ENCODE measurements at places on chromosomes 2 and 18.
A peak's percentile ranks its signal among the peaks of the same experiment; 100 is the strongest.

GRCh38 chr2:200039724-200040650 is 84.6 kb downstream of the MAIP1 start:
- no peak for DNase-seq

- DNase-seq = no peak
These were observed 216.1 kb downstream of the DPP4 start for GRCh38 chr2:161857920-161858319.

DNA sequence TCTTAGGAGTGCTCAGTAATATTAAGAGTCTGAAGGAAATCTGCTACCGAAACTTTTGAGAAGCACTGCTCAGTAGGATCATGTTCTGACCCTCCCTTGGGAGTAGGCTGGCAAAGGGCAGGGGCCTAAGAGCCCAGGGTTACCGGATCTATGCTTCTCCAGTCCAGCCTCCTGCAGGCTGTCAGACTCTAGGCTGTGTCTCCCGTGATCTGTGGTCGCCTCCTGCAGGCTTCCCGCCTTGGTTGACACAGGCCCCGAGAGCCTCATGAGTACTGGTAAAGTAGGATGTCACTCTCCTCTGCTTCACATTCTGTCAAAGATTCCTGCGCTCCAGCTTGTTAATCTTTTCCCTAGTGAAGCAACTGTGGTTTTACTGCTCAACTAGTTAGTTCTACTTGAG is 647.8 kb upstream of the RAB6C start:
- no peak for DNase-seq

GRCh38 chr2:210671065-210671464 is 114.7 kb downstream of the CPS1 start:
- DNase-seq = no peak

- DNase-seq = no peak
These were observed 54.8 kb upstream of the ZC3H15 start for GRCh38 chr2:186431306-186431705.

DNA sequence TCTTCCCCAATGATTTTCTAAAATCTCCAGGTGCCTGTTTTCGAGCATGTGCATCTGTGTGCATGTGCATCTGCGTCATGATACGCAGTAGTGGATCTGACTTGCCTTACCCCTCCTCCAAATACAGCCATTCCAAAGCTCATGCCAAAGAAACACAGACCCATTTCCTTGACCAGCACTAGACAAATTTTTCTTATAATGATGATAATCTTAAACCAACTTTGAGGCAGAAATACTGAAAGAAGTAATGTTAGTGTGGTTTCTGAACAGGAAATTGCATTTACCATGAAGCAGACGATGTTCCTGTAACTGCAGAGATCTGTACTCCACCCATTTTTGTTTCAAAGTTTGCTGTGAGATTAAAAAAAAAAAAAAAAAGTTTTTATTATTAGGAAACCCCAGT is 25.6 kb downstream of the CYTIP start:
- no peak for DNase-seq

- no peak for DNase-seq
These were observed 498.6 kb downstream of the EPHA4 start for GRCh38 chr2:221073326-221074049.

DNA sequence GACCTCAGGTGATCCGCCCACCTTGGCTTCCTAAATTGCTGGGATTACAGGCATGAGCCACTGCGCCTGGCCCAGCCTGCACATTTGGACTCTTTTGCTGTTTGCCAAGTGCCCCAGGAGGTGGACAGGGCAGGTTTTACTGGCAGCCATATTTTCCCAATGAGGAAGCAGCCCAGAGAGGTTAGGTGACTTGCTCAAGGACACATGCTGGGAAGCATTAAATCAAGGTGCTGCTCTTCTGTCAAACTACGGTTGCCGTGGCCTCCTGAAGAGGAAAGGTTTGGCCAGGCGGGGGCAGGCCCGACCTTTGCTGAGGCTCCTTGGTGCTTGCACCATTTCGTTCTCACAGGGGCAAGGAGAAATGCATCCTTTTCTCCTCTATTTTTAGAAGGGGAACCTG is 44.0 kb downstream of the DNMT3A start:
- DNase-seq = no peak

DNA sequence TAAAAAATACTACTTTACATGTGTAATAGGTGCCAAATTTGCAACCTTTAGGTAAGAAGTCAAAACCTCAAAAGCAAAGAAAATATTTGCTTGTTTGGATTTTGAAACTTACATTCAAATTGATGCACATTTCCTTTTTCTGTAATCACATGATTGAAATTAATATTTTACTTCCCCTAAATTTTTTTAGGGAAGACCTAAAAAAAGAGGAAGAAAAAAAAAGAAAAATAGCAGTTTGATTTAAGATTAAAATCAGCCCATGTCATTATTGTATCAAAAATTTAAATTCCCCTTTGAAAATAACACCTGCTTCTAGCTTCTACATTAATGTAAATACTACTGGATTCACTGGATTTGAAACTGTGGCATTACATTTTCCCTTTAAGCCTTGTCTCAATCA is 68.2 kb upstream of the STON1 start:
- no peak for DNase-seq

DNA sequence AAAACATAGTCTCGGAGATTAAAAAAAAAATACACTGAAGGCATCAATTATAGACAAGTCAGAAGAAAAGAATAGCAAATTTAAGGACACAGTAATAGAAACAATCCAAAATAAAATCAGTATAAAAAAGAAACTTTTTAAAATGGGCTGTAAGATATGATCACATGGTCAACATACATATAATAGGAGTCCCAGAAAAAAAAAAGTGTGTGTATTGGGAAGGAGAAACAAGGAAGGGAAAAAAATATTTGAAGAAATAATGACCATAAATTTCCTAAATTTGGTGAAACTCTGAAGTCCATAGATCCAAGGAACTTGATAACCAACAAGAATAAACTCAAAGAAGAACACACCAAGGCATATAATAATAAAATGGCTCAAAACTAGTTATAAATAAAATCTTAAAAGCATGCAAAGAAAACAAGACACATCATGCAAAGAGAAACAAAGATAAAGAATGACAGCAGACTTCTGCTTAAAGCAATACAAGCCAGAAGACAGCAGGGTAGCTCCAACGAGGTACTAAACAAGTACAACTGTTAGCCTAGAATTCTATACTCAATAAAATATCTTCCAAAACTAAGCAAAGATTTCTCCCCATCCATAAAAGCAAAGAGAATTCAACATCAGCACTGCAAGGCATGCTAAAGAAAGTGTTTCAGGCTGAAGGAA is 115.1 kb downstream of the NBAS start:
- DNase-seq = no peak

GRCh38 chr2:175003875-175004729 is 1.1 kb downstream of the CHN1 start:
- no peak for DNase-seq

DNA sequence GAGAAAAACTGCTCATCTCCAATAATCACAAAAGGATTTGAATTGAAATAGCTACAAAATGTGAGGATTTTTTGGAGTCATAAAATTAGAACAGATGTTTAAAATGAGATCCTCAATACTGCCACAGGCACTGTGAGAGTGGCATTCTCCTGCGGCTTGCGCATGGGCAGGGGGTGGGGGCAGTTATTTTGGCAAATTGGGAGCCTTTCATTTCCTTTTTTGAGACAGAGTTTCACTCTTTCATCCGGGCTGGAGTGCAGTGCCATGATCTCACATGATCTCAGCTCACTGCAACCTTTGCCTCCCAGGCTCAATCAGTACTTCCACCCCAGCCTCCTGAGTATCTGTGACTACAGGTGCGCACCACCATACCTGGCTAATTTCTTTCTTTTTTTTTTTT is 42.4 kb downstream of the POMC start:
- no peak for DNase-seq

DNA sequence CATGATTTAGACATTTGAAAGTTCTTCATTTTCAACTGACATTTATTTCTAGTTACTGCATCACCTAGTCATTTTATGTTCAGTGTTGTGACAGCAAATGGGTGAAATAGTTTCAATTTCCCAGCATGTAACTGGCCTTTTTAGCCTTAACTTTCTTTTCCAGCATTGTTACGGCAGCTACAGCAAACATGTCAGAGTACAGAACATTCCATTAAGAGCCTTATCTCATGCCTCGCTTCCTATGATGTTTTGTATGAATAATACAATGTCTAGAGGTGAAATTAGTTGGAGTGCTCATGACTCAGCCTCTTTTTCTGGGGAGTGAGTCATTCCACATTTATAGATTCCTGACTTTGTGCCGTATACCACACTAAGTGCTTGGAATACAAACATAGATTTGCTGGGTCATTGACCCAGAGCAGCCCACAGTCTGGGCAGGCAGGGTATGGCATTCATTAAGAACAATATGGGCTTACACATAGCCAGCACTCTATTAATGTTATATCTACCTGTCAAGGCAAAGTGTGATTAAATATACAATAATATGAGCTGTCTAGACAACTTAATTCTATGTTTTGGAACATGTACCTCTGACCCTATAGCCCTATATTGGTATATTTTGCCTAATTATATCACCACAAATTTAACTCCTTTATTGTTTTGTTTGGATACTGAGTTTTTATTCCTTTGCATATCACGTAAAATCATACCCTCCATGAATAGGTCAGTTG is 72.2 kb downstream of the MAP2 start:
- no peak for DNase-seq

DNA sequence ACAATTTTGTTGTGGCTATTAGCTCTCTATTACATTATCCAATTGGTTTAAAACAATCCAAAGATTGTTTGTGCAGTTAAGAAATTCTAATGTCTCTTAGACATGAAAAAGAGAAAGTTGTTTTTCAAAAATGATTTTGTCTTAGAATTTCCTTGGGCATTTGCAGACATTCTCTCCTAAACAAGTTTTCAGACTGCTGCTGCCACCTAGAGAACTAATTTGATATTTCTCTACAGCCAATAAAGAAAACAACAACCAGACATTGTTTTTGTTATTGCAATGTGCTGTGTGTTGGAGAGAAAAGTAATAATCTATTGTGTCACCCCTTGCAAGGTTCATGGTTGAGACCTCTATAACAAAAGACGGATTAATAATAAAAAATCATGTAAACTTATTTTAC is 119.0 kb upstream of the SYT4 start:
- no peak for DNase-seq

DNA sequence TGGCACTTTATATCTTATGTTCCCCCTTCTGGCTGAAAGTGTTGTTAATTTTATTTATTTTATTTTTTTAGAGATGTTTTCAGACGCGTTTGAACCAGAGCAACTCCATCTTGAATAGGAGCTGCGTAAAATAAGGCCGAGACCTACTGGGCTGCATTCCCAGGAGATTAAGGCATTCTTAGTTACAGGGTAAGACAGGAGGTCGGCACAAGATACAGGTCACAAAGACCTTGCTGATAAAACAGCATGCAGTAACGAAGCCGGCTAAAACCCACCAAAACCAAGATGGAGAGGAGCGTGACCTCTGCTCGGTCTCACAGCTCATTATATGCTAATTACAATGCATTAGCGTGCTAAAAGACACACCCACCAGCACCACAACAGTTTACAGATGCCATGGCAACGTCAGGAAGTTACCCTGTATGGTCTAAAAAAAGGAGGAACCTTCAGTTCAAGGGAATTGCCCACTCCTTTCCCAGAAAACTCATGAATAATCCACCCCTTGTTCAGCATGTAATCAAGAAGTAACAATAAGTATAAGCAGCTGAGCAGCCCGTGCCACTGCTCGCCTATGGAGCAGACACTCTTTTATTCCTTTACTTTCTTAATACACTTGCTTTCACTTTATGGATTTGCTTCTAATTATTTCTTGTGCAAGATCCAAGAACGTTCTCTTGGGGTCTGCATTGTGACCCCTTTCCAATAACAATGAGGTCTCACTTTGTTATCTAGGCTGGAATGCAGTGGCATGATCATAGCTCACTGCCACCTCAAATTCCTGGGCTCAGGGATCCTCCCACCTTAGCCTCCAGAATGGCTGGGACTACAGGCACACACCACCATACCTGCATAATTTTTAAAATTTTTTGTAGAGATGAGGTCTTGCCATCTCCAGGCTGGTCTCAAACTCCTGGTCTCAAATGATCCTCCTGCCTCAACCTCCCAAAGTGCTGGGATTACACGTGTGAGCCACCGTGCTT is 55.9 kb downstream of the CACNB4 start:
- no peak for DNase-seq

DNA sequence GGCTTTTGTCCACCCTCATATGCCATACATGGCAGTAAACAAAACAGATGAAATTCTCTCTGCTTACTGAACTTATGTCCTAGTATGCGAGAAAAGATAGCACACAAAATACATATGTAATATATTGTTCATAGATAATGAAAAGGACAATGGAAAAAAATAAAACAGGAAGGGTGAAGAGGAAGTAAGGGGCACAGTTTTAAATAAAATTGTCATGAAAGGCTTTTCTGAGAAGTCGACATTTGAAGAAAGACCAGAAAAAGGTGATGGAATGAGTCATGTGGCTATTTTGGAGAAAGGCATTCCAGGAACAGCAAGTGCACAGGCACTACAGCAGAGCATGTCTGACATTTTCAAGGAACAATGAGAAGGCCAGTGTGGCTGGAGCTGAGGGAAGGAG is 56.4 kb downstream of the KCNH7 start:
- DNase-seq = no peak

- DNase-seq = peak; percentile 89
These were observed 47.2 kb upstream of the ZNG1B start for GRCh38 chr2:113390124-113390849.

DNA sequence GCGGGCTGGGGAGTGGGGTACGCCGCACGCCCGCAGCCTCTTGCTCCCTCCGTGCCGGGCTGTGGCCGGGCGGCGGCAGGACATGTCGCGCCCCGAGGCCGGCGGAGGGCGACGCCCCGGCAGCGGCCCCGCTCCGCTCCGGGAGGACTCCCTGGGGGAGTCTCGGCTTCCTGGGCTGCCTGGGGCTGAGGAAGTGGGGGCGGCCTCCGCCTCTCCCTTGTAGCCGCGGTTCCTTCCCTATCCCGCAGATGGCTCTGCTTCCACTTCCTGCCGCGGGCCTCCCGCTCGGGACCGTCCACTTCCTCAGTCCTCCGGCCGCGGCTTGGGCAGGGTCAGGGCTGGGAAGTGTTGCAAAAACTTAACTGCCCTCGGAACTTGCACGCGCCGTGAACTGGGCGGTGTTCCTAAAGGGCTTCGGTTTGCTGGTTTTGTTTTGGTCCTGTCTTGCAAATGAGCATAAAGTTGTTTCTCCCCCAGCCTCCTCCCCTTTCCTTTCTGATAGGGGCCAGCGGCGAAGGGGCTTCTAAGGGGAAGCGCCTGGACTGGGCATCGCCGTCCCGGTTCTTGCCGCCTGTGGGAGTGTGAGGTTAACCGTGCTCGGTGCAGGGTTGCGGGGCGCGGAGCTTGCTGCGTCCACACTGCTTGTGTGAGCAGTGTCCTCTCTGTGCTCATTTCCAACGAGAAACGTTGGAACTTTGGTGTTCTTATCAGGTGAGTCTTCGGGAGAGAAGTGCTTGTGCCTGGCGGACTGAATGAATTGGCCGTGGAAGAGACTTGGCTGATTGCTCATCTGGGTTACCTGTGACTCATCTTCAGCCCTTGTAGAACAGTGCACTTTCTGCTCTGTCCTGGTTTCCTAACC is 600 bp downstream of the RALB start:
- no peak for DNase-seq

GRCh38 chr2:153519257-153519875 is 40.8 kb upstream of the RPRM start:
- peak; percentile 44 for DNase-seq

GRCh38 chr18:39057423-39058064 is 1491.9 kb upstream of the CELF4 start:
- DNase-seq = no peak

Measured in hematopoietic multipotent progenitor cell treated with erythropoietin and hydrocortisone succinate and interleukin-3 and kit ligand, for 15 days (in vitro differentiated cells).